IMR-90 (cell line): ENCODE measurements at places on chromosomes 3 and 15. TPM values are rescaled to one million over a fixed set of nuclear protein-coding genes. Genes with fewer than 3 reads are reported as not detected.
A peak's percentile ranks its signal among the peaks of the same experiment; 100 is the strongest.

Gene EDEM1
- total RNA-seq = 20.8 and 23.5 TPM in 2 replicates

GRCh38 chr3:181940703-181941102, 229.0 kb downstream of the SOX2 start:
- H3K27ac ChIP-seq = no peak overlapping the region
- no peaks in the 10 kb centered on the region for H3K36me3 ChIP-seq
- no peak for DNase-seq

- peaks cover 56% of the 10 kb centered on the region for H3K36me3 ChIP-seq
- H3K4me3 ChIP-seq = no peak overlapping the region
- no peak overlapping the region for H3K27ac ChIP-seq
- H3K27me3 ChIP-seq = no peaks in the 10 kb centered on the region
Measured at GRCh38 chr15:68781766-68782588, 38.7 kb downstream of the ANP32A start.

DNA sequence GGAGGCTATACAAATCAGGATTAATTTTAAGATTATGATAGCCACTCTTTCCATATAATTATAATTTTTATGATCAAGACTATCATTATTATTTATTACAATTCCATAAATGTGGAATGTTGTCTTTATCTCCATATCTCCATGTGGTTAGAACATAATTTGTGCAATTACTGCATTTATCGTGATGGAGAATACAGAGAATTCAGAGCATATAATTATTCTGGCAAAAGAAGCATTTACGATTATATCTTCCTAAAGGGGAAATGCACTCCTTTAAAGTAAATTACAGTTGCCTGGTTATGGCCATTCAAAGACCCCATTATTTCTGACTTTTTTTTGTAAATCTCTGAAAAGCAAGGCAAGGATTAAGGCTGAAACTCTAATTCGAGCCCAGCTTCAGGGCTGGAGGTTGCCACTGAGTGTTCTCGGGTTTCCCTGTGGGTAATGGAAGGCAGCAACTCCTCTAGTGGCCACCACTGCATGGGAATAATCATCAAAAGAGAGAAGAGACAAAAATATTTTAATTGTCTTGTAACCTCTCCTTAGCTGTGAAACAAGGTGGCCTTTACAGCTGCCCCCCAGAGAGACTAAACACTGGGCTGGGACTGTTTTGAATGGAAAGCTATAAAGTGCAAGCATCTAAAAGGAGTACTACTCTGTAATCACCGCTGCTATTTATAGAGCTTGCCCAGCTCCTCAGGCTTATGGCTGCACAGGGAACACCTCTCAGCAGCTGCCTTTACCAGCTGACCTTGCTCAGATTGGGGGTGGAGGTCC, 59.8 kb upstream of the PRTG start:
- no peak overlapping the region for H3K4me3 ChIP-seq
- no peaks in the 10 kb centered on the region for H3K36me3 ChIP-seq
- no peaks in the 10 kb centered on the region for H3K4me1 ChIP-seq
- no peak for DNase-seq

Gene HCLS1
- 0.54 and 0.56 TPM in 2 replicates for total RNA-seq

- no peak overlapping the region for H3K4me3 ChIP-seq
- no peaks in the 10 kb centered on the region for H3K27me3 ChIP-seq
- no peak for DNase-seq
- no peaks in the 10 kb centered on the region for H3K4me1 ChIP-seq
Measured at GRCh38 chr3:36455406-36455805, 75.1 kb downstream of the STAC start.

DNA sequence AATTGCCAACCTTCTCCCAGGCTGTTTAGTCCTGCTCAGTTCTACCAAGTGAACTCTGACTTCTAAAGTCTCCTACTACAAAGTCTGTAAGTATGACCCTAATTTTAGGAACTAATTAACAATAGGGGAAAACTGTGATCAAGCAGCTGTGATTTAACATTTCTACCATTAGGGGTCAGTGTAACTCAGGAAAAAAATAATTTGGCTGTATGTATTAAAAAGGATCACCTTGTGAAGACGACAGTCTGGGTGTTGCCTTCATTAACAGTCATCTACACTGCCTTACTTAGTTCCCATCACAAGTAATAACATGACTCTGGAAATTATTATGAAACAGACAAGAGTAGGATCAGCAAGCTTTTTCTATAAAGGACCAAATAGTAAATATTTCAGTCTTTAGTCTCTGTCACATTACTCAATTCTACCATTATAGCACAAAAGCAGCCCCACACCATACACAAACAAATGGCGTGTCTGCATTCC, 4.2 kb upstream of the NPHP3 start:
- H3K4me3 ChIP-seq = no peak overlapping the region
- peaks cover 5% of the 10 kb centered on the region for H3K27me3 ChIP-seq
- H3K27ac ChIP-seq = no peak overlapping the region
- H3K4me1 ChIP-seq = peaks cover 3% of the 10 kb centered on the region; the same call in 1 of the 2 replicates

GRCh38 chr15:85550283-85550682, 169.9 kb downstream of the AKAP13 start:
- no peak overlapping the region for H3K27ac ChIP-seq
- H3K4me3 ChIP-seq = no peak overlapping the region
- H3K4me1 ChIP-seq = peaks cover 2% of the 10 kb centered on the region; the same call in 1 of the 2 replicates
- H3K27me3 ChIP-seq = no peaks in the 10 kb centered on the region
- DNase-seq = no peak

Gene HGD
- total RNA-seq = not detected in 2 replicates

GRCh38 chr15:73930790-73931281, 4.6 kb downstream of the LOXL1 start:
- peaks cover 12% of the 10 kb centered on the region for H3K36me3 ChIP-seq
- peaks cover 43% of the 10 kb centered on the region for H3K4me1 ChIP-seq
- H3K4me3 ChIP-seq = no peak overlapping the region
- H3K27ac ChIP-seq = peak overlapping the region; percentile 50; the same call in 1 of the 2 replicates
- no peaks in the 10 kb centered on the region for H3K27me3 ChIP-seq

- no peak overlapping the region for H3K27ac ChIP-seq
- peaks cover 8% of the 10 kb centered on the region; the same call in 1 of the 2 replicates for H3K4me1 ChIP-seq
- H3K27me3 ChIP-seq = peaks cover 56% of the 10 kb centered on the region
- H3K36me3 ChIP-seq = no peaks in the 10 kb centered on the region
- no peak overlapping the region for H3K4me3 ChIP-seq
Measured at GRCh38 chr15:70160803-70161565, 63.3 kb upstream of the TLE3 start.

- DNase-seq = no peak
- no peak overlapping the region for H3K27ac ChIP-seq
- H3K4me3 ChIP-seq = no peak overlapping the region
- H3K36me3 ChIP-seq = no peaks in the 10 kb centered on the region
- H3K27me3 ChIP-seq = no peaks in the 10 kb centered on the region
Measured at GRCh38 chr3:88434001-88434400, 284.2 kb downstream of the C3orf38 start.

Gene TERC
- 17.8 and 57.0 TPM in 2 replicates for total RNA-seq

DNA sequence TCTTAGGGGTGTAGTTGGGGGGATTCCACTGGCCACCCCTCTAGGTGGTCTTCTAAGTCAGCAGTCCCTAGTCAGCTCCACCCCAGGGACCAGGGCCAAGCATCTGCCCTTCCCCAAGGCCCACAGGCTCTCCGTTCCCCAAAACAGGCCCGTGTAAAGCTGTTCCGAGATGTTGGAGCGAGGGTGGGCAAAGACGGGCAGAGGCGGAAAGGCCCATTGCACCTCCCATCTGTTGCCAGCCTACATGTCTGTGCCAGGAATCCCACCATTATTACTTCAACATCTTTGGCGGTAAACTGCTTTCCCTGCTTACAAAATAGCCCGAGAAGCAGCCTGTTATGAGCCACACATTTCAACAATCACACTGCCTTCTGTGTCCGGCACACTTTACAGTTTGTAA, 1.9 kb upstream of the ATP2B2 start:
- H3K4me3 ChIP-seq = no peak overlapping the region
- no peaks in the 10 kb centered on the region for H3K36me3 ChIP-seq
- no peaks in the 10 kb centered on the region; the same call in 1 of the 2 replicates for H3K4me1 ChIP-seq
- no peak overlapping the region for H3K27ac ChIP-seq

- no peak overlapping the region for H3K27ac ChIP-seq
- no peak for DNase-seq
- H3K4me1 ChIP-seq = no peaks in the 10 kb centered on the region; the same call in 1 of the 2 replicates
- H3K4me3 ChIP-seq = no peak overlapping the region
- no peaks in the 10 kb centered on the region for H3K36me3 ChIP-seq
Measured at GRCh38 chr3:186189492-186189891, 80.6 kb upstream of the ETV5 start.

GRCh38 chr3:114671741-114672510, 378.1 kb downstream of the TIGIT start:
- H3K27ac ChIP-seq = no peak overlapping the region
- no peaks in the 10 kb centered on the region for H3K4me1 ChIP-seq
- no peaks in the 10 kb centered on the region for H3K36me3 ChIP-seq

GRCh38 chr3:167480748-167481147, 6.9 kb upstream of the SERPINI2 start:
- H3K4me1 ChIP-seq = no peaks in the 10 kb centered on the region
- no peak for DNase-seq
- no peaks in the 10 kb centered on the region for H3K36me3 ChIP-seq
- no peak overlapping the region for H3K4me3 ChIP-seq

DNA sequence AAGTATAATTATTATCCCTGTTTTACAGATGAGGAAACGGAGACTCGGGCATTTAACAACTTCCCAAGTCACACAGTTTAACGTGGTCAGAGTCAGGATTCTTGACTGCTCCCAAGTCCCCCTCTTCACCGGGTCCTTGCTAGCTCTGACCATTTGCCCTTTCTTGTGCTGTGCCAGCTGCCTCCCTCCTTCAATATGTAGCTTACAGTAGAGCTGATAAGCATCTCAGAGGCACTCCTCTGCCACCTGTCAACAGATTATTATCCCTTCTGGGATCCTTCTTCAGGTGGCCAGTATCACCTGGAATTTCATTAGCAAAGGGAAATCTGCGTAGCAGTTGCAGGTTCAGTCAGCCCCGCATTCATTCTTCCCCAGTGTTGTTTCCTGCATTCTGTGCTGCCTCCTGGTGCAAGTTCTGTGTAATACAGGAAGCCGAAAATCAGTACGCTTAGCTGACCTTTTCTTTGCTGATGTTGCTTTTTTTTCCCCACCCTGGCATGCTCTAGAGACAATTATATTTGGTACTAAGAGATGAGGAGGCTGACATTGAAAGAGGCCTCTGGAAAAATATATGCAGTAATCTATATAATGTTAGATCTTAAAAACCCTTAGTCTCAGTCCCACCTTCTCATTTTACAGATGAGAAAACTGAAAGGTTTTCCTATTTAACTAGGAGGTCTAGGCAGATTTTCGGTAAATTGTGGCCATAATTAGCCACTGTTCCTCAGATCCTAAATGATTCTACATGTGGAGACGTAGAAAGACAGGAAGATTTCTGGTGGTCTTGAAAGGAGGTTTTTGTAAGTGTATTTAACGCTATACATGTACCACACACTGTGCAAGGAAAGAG, 24.8 kb downstream of the TMOD2 start:
- H3K27ac ChIP-seq = no peak overlapping the region
- H3K4me1 ChIP-seq = no peaks in the 10 kb centered on the region
- no peak overlapping the region for H3K4me3 ChIP-seq
- peaks cover 6% of the 10 kb centered on the region; the same call in 1 of the 2 replicates for H3K36me3 ChIP-seq
- peak; percentile 55 for DNase-seq

GRCh38 chr3:52061121-52061910, 4.9 kb upstream of the DUSP7 start:
- no peaks in the 10 kb centered on the region for H3K27me3 ChIP-seq
- no peaks in the 10 kb centered on the region for H3K36me3 ChIP-seq
- no peak overlapping the region for H3K4me3 ChIP-seq
- no peak overlapping the region for H3K27ac ChIP-seq
- no peak for DNase-seq
- peaks cover 10% of the 10 kb centered on the region for H3K4me1 ChIP-seq

DNA sequence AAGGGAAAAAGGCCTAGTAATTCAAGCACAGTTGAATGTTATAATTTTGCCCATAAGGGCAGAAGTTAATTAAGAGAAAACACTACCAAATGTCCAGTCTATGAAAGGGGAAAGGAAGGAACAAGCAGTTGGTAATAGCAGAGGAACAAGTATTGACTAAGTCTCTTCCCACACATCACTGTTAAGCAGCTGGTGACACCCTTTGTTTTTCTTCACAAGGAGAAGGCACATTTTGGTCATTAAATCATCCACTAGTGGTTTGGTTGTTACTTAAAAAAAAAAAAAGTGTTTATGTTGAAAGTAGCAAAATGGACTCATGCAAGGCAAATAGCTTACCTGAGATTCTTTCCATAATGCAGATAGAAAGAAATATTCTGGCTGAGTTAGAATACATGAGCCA, 321.4 kb upstream of the NECTIN3 start:
- no peaks in the 10 kb centered on the region for H3K36me3 ChIP-seq
- no peaks in the 10 kb centered on the region for H3K27me3 ChIP-seq
- no peaks in the 10 kb centered on the region for H3K4me1 ChIP-seq
- H3K27ac ChIP-seq = no peak overlapping the region
- no peak for DNase-seq
- no peak overlapping the region for H3K4me3 ChIP-seq

GRCh38 chr3:177983320-177983719, 552.9 kb upstream of the KCNMB2 start:
- H3K4me1 ChIP-seq = peaks cover 2% of the 10 kb centered on the region
- no peak overlapping the region for H3K4me3 ChIP-seq
- DNase-seq = no peak
- no peaks in the 10 kb centered on the region for H3K27me3 ChIP-seq

DNA sequence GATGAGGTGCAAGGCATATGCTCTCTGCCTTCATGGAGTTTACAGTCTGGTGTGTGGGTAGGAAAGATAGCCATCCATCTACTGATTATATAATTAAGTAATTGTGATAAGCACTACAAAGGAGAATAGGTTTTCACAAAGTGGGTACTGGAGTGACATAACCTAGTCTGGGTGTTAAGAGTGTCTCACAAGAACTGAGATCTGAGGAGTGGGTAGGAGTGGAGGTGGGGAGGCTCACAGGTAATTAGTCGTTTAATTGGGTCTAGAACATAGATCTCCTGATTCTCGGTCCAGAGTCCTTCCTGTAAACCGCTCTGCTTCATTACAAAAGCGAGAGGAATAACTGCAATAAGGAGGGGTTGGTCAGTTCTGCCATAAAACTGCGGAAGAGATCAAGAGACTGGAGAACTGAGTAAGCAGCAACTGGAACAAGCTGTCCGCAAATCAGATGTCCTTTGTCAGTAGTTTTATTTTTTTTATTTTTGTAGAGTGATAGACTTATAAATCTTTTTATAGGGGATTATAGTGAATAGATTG, 2.2 kb downstream of the NEO1 start:
- H3K4me3 ChIP-seq = no peak overlapping the region
- H3K4me1 ChIP-seq = peaks cover 2% of the 10 kb centered on the region; the same call in 1 of the 2 replicates
- no peaks in the 10 kb centered on the region for H3K36me3 ChIP-seq

GRCh38 chr3:66473181-66473580, 27.6 kb downstream of the LRIG1 start:
- H3K4me3 ChIP-seq = no peak overlapping the region
- peak; percentile 58 for DNase-seq

Gene STRIT1
- not detected in 2 replicates for total RNA-seq
